ENCODE measurements at places on chromosomes 2 and 18.

- DNase-seq: peak; percentile 25
Observed at GRCh38 chr18:43271593-43272432, 5.5 kb downstream of the SYT4 start.

DNA sequence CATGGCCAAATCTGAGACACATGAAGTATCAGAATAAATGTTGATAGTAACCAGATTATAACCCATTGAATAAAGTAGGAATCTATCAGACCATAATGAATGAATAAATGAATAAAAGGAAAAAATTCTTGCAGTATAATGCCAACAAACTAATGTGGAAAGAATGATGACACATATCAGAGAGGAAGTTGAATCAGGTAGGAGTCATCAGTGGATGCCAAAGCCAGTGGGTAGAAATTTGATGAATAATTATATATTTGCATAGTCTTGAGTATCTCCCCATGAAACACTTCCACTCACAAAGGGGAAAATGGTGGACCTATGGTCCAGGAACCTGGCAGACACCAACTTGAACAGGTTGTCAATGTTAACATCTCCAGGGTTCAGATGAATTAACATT lies 68.6 kb downstream of the GALNT3 start:
- no peak for DNase-seq

DNA sequence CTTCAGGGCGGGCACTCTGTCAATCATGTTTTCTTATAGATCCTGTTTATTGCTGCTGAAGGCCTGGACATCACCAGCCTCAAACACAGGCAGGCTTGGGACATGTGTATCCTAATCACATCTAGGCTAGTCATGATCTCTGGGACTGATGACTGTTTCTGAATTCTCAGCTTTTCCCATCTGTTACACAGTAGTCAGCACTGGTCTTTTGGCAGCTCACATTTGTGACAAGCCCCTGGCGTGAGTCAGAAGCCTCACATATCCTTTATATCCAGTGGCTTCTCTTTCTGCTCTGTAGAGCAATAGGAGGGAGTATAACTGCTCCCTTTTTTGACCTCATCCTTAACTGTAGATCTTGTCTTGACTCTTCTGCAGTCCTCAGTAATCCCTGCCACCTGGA lies 4.5 kb downstream of the SEMA4F start:
- no peak for DNase-seq

DNA sequence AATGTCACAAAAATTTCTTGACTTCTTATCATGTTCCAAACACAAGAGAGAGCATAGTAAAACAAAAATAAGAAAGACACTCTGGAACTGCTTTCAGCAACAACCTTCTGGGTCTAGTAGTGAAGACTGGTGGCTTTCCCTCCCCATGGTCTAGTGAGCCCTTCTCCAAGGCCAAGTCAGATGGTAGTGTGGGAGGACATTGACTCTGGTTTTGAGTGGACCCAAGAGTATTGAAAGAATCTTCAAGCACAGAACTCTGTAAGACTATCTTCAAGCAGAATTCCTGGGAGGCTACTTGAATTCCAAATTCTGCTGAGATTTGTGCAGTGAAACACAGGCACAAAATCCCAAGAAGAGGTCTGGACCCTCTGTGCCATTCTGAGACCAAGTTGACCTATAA lies 21.1 kb downstream of the ANTXR1 start:
- DNase-seq: no peak

GRCh38 chr2:217106650-217107014 lies 246.8 kb upstream of the TNP1 start:
- DNase-seq: no peak

DNA sequence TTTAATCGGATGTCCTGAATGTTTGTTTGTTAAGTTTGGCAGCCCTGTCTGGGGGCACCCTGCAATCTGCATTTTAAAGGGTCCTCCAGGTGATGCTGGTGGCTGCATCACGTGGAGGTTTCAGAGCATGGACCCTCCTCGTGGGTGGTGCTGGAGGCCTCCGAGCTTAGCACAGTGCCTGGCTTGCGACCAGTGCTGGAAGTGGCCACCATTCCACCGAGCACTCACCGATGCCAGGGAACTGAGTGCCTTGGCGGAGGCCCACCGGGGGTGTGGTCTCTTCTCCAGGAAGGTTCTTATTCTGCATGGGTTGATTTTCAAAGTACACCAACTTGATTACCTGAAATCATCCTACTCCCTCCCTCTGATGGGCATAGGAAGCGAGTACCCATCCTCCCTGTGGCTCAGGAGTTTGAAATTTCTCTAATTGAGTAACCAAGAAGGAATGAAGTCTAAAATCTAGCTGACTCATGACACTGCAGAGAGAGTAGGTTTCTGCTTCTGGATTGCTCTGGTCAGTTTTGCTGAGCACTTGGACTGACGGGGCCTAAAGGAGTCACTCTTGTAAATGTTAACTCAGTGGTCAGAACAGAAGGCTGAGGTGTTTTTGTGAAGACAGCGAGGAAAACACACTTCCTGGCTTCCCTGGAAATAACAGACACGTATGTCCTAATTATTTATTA lies 58.1 kb upstream of the SLC66A3 start:
- DNase-seq: no peak

- no peak for DNase-seq
Observed at GRCh38 chr2:121819846-121820245, 64.4 kb downstream of the TSN start.

DNA sequence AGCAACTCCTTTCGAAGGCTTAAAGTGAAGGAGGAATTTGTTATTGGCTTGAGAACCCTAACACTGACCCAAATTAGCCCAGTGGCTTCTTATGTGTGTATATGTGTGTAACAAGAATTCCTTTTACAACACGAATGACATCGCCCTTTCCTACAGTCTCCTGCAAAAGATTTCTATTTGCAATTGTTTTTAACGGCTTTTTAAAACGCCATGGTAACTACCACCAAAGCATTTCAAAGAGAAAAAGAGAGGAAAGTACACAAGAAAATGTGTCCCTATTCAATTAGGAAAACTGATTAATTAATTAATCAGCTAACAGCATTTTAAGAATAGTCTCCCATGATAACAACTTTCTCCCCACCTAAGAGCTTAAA lies 58.1 kb downstream of the PAX3 start:
- no peak for DNase-seq

DNA sequence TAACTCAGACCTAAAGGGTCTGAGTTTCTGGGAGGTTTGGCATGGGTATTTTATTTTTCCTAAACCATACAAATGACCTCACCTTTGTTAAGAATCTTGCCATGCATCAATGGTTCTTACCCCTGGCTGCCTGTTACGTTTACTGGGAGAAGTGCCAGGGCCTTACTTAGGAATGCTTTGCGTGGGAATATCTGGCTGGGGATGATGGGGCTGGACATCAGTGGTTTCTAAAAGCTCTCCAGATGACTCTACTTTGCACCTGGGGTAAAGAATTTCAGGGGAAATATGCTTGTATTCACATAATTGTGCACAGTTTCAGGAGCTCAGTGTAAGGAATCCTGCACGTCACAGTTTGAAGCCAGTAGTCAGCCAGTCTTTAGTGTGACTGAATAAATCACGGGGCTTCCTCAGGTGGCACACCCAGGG lies 18.2 kb upstream of the DAW1 start:
- DNase-seq: peak; percentile 22

- DNase-seq: no peak
Observed at GRCh38 chr2:217186152-217186551, 326.3 kb upstream of the TNP1 start.

- DNase-seq: no peak
Observed at GRCh38 chr2:165833156-165833555, 39.1 kb upstream of the GALNT3 start.

DNA sequence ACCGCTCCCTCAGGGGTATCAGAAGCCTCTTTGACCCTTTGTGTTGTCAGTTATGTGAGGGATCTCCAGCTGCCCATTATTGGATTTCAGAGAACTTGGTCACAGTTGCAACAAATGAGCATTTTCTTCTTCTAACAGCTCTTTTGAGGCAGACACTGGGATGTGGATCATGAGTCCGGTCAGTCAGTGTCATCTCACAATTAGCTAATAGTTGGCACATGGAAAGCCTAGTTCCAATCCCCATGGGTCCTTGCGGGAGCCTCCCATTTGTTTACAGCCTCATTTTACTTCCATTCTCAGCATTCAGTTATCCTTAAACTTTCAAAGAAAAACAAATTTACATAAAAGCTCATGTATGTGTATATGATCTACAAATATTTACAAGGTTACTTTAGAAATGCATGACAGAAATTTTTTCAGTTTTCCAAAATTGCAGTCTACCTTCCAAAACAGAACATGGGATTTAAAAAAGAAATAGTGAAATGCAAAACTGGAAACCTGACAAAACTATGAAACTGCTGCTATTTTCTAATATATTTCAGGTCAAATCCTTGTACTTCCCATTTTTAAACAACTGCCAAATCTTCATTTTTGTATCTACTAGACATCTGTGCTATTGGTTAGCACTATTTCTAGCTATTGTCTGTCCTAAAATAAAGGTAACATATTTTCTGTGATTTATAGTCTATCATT lies 547.1 kb upstream of the ZEB2 start:
- DNase-seq: no peak

DNA sequence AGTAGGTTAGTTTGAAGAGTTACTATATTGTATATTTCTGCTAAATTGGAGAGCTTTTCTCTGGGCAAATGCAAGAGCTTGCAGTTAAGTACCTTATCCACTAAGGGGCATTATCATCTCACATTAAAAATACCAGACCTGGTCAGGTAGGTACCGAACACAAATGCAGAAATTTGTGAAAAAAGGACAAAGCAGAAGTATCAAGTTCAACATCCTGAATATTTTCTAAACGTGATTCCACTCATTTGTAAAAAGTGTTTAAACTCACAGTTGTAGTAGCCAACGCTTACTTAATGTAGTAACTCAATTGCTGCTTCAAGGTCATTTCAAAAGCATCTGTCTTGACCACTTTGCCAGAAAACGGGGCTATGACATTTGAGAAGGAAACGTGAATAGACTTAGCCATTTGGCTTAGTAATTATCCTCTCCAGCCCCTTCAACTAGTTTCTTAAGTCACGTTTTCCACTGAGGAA lies 52.1 kb downstream of the CYRIA start:
- DNase-seq: no peak

GRCh38 chr2:241999184-241999583 lies 129.7 kb downstream of the RTP5 start:
- no peak for DNase-seq

DNA sequence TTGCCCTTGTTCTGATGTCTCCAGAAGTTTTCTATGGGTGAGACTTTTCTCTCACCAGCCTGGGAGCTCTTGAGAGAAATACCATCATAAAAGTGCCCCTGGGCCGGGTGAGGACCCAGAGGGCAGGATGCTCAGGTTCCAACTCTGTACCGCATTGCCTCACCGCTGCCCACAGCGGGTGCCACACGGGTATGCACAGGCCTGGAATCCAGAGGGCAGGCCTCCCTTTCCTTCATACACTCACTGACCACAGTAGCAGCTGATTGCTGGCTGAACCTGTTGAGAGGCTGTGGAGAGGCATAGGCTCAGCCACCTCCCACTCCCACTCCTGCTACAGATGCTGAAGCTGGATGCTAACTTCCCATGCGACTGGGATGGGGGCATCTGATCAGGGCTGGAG lies 293.8 kb downstream of the CYP26B1 start:
- DNase-seq: no peak

- DNase-seq: no peak
Observed at GRCh38 chr2:112204411-112204810, 50.4 kb downstream of the ZC3H8 start.

GRCh38 chr2:23697256-23698075 lies 229.5 kb downstream of the ATAD2B start:
- no peak for DNase-seq

DNA sequence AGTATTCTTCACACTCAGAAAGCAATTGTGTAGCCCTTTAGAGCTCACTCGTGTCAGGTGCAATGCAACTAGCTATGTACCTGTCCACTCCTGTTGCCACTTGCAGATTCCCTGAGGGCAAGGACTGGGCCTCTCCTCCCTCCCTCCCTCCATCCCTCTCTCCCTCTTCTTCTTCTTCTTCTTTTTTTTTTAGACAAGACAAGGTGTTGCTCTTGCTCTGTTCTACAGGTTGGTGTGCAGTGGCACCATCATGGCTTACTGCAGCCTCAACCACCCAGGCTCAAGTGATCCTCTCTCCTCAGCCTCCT lies 119.7 kb downstream of the ACKR3 start:
- no peak for DNase-seq

- no peak for DNase-seq
Observed at GRCh38 chr2:86073225-86073624, 32.5 kb downstream of the POLR1A start.

GRCh38 chr2:59896499-59897245 lies 656.8 kb downstream of the BCL11A start:
- no peak for DNase-seq

DNA sequence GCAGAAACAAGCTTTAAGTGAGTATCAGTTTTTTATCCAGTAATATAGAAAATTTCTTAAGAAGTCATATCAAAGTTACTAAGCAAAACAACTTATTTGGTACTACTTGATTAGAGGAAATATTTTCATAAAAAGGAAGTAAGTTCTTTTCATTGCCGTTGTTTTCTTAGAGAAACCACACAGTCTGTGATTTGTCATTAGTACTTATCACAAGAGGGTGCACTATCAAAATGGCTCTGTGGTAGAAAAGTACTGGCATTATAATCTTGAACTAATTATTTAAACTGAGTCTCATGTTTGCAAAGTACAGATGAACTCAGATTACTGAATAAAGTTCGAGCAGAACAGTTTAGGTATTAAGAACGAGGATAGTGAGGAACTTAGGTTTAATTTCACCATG lies 93.4 kb downstream of the IKZF2 start:
- DNase-seq: no peak

DNA sequence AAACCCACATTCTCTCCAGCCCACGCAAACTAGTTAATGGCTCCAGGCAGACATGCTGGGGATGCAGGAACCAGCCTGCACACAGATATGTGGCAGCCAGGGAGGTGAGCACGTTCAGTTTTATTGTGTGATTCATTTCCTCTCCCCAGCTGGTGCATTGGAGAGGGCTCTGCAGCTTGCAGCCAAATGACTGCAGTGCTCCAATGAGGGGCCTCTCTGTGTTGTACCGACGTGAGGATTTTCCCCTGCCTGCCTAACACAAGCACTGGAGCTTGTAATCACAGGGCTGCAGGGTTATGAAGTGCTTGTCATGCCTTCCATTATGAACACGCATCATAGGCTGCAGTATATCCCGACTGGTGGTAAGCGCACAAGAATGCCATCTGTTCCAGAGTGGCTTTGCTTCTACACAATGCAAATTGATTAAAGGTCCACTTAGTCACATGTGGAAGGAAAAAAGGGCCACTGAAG lies 92.3 kb upstream of the THUMPD2 start:
- no peak for DNase-seq
